ENCODE measurements at places on chromosomes 4 and X.
A peak's percentile ranks its signal among the peaks of the same experiment; 100 is the strongest.

- DNase-seq: peak; percentile 44
These were observed 449 bp downstream of the FBXL5 start for GRCh38 chr4:15654593-15655222.

- no peak for DNase-seq
These were observed 714 bp downstream of the RTL3 start for GRCh38 chrX:78658414-78658813.

- no peak for DNase-seq
These were observed 127.3 kb downstream of the CBR4 start for GRCh38 chr4:168882650-168883233.

- no peak for DNase-seq
These were observed 5.4 kb upstream of the MMRN1 start for GRCh38 chr4:89889289-89889688.

DNA sequence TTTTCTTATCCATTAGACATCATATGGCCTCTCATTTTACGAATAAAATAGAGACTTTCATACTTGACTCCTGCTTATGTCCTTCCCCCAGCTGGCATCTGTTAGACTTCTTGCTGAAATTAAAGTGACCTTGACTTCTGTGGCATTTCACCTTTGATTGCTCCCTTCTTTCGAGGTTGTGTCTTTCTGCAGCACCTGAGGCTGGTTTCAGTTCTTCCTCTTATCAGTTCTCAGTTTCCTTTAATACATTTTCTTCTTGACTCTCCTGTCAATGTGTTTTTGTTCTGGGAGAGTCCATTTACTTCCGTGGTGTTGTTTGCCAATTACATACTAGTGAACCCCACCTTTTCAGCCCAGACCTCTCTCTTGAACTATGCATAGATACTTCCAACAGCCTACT, 81.6 kb downstream of the RBPJ start:
- no peak for DNase-seq

GRCh38 chr4:99860521-99860920, 33.7 kb downstream of the LAMTOR3 start:
- no peak for DNase-seq

- DNase-seq: no peak
These were observed 182.2 kb upstream of the ATOH1 start for GRCh38 chr4:93646233-93646930.

DNA sequence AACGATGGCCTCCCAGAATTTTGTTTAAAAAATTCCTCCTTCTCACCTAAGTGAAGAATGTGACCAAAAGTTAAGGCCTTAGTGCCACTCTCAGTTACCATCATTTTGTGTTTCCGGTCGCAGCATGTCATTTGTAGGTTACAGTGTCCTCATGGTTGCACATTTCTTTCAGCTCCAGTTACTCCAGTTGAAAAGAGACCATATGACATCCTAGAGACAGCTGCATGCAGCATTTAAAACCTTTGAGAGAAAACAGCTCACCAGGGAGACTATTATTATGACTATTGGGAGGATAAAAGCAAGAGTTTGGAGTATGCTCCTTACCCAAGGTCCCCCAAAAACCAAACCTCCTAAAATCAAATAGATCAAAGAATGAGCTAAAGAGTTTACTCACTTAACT, 45.8 kb downstream of the MGARP start:
- no peak for DNase-seq

GRCh38 chr4:6472387-6473263, at the start of gene PPP2R2C:
Gene PPP2R2C (minus strand): TSS chr4:6472614. CDS start chr4:6472229, 385 bp downstream.
- no peak for DNase-seq

- peak; percentile 16 for DNase-seq
These were observed 553 bp upstream of the MED28 start for GRCh38 chr4:17613761-17614415.

Data from activated naive CD4-positive, alpha-beta T cell treated with Interleukin-2 at 50 U/mL for 16 hours (primary cell).